ENCODE measurements at places on chromosomes 6 and 20. TPM values are rescaled to one million over a fixed set of nuclear protein-coding genes. Genes with fewer than 3 reads are reported as not detected.

GRCh38 chr20:15740046-15740775 is 833.0 kb downstream of the KIF16B start:
- no peak for DNase-seq

The RAET1G gene
- polyA plus RNA-seq, result not detected

The MYO6 gene
- polyA plus RNA-seq, result 3.3 TPM

The RSPO3 gene
- polyA plus RNA-seq, result not detected

DNA sequence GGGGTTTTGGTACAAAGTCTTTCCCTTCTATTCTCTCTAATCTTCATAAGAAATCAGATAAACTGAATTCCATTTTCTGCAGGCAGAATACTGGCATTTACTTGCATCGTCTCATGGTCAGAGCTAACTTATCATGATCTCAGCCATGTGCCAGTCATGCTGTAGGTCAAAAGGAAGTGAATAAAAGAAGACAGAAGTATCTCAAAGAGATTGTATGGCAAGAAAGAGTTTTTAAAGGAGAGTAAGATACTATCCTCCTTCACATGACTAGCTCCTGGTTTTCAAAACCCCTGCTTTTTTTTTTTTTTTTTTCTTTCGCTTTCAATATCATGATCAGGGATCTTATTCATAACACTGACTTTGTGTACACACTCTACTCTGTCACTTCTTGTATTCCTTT is 398.3 kb downstream of the C6orf118 start:
- DNase-seq, result no peak

- no peak for DNase-seq
Observed at GRCh38 chr6:146871611-146872425, 273.0 kb downstream of the ADGB start.

- no peak for DNase-seq
Observed at GRCh38 chr6:117089604-117090003, 175.8 kb upstream of the VGLL2 start.

Measured in CD4-positive, alpha-beta memory T cell (primary cell).